Activated T-cell treated with anti-CD3 and anti-CD28 coated beads, Interleukin-2, amount 50 U/mL, for 72 hours (primary cell): ENCODE measurements at places on chromosomes 11 and 22. TPM values are rescaled to one million over a fixed set of nuclear protein-coding genes. Genes with fewer than 3 reads are reported as not detected.

ADAMTS15 gene
- total RNA-seq: 0.05 TPM

RASSF7 gene
- total RNA-seq: 14.2 TPM

KDM4E gene
- not detected for total RNA-seq

UBASH3B gene
- 18.5 TPM for total RNA-seq

XKR3 gene
- total RNA-seq: 0.23 TPM

MRPL23 gene
- 59.4 TPM for total RNA-seq

RCOR2 gene
- total RNA-seq: 0.39 TPM

NAP1L4 gene
- 421 TPM for total RNA-seq

BRSK2 gene
- 0.84 TPM for total RNA-seq

OR10A2 gene
- total RNA-seq: not detected

TMEM126A gene
- 42.5 TPM for total RNA-seq

APOA4 gene
- total RNA-seq: not detected

APLNR gene
- total RNA-seq: not detected

PIH1D2 gene
- total RNA-seq: 0.36 TPM

TMEM45B gene
- 2.5 TPM for total RNA-seq

DMC1 gene
- 25.1 TPM for total RNA-seq

RIBC2 gene
- 3.5 TPM for total RNA-seq

RBM4 gene
- 116 TPM for total RNA-seq

SYT12 gene
- not detected for total RNA-seq

C11orf87 gene
- not detected for total RNA-seq
